ENCODE measurements at places on chromosomes 2 and 18.
A peak's percentile ranks its signal among the peaks of the same experiment; 100 is the strongest.

- DNase-seq, result peak; percentile 61
Measured at GRCh38 chr2:29273685-29274611, 158.7 kb downstream of the CLIP4 start.

- no peak for DNase-seq
Measured at GRCh38 chr2:45808294-45808800, 156.9 kb downstream of the PRKCE start.

GRCh38 chr18:79129120-79129519 is 59.9 kb downstream of the ATP9B start:
- DNase-seq, result no peak

DNA sequence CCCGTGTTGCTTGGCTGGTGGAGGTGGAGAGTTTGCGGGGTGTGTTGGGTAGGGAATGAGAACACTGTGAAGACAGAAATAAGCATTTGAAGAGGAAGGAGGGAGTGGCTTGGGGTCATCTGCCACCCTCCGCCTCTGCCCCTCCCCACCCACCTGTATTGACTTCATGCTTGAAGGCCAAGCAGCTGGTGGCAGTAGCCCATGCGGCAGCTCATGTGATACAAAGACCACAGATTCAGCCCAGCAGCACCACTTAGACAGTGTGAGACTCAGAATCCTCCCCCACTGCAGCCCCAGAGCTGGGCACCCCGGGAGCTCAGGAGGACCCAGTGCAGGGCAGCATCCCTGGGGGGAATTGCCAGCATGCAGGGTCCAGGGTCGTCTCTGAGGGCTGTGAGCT is 15.4 kb downstream of the NPPC start:
- no peak for DNase-seq

DNA sequence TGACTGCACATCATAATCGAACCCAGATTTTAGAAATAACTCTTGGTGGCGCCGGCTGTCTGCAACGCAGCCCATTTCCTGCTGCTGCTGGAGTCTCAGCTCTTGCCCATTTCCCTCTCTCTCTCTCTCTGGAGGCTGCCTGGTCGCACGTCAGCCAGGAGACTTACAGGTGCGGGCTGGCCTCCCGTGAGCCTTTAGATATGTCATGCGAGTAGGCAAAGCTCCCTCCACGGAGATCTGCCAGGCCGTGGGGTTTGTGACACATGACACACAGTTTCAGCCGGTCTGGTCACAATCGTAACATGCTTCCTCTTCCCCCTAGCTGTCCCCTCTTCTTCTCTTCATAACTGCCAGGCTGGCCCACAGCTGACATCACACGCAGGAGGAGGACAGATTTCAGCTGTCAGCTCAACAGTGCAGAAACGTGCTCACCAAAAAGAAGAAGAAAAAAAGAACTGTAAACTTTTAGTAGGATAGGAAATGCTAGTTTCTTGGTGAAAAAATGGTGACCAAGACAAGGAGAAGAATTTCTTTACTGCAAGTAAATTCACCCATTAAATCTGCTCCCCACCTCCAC is 489.3 kb downstream of the ZNF516 start:
- DNase-seq, result no peak

- DNase-seq, result peak; percentile 17
Measured at GRCh38 chr2:27408601-27409320, 630 bp downstream of the PPM1G start.

GRCh38 chr2:241125626-241126025 is 23.5 kb upstream of the MTERF4 start:
- DNase-seq, result no peak

- DNase-seq, result no peak
Measured at GRCh38 chr2:51994123-51994763, 962.3 kb upstream of the NRXN1 start.

GRCh38 chr2:152016181-152017120 is 82.4 kb downstream of the CACNB4 start:
- DNase-seq, result no peak

- peak; percentile 24 for DNase-seq
Measured at GRCh38 chr2:16140771-16141640, 200.7 kb downstream of the MYCN start.

DNA sequence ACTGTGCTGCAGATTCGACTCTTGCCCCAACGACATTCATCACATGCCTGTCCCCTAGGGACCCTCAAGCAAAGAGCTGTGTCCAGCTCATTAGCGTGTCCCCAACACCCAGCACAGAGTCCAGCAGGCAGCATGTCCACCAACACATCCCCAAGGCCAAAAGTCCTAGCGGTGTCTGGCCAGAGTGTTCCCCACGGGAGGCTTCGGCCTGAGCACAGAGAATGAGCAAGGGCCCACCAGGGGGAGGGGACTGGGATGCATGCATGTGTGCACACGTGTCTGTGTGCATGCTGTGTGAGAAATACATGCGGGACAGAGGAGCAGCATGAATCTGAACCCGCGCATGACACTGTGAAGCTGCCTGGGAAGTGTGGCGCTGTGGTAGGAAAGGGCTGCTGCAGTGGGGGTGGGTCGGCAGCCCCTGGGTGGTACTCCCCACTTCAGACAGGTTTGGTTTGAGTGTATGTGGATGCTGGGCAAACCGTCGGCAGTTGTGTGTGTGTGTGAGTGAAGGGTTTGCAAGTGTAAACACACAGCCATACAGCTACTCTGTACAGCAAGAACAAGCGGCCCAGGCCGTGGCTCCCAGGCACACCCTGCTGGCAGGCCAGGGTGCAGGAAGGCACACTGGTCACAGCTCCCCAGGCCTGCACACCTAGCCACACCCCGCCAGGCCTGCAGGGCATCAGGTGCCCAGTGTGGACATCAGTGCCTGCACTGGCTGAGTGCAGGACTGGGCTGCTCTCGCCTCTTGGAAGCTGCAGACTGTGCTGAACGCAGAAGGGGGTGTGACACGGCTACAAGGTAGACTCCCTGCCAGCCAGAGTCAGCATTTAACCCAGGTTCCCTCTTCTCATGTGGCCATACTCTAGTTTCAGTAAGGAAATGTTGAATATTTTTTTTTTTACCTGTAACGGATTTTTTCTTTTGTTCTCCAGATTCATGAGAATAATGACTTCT is 19.5 kb upstream of the HES6 start:
- DNase-seq, result no peak

DNA sequence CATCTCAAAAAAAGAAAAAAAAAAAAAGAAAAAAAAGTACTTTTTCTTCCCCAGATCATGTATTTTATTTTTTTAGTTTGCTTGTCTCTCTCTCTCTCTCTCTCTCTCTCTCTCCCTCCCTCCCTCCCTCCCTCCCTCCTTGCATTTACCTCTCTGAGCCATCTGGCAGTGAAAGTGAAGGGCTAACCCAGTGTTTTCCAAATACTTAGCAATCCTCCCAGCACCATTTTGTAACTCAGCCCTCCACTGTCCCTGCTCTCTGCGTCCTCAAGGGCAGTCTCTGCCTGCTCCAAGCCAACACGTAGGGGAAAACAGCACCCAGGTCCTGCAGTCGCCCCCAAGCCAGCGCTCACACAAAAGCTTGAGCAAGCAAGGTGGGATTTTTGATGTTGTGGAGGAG is 19.6 kb upstream of the TEX44 start:
- DNase-seq, result no peak

DNA sequence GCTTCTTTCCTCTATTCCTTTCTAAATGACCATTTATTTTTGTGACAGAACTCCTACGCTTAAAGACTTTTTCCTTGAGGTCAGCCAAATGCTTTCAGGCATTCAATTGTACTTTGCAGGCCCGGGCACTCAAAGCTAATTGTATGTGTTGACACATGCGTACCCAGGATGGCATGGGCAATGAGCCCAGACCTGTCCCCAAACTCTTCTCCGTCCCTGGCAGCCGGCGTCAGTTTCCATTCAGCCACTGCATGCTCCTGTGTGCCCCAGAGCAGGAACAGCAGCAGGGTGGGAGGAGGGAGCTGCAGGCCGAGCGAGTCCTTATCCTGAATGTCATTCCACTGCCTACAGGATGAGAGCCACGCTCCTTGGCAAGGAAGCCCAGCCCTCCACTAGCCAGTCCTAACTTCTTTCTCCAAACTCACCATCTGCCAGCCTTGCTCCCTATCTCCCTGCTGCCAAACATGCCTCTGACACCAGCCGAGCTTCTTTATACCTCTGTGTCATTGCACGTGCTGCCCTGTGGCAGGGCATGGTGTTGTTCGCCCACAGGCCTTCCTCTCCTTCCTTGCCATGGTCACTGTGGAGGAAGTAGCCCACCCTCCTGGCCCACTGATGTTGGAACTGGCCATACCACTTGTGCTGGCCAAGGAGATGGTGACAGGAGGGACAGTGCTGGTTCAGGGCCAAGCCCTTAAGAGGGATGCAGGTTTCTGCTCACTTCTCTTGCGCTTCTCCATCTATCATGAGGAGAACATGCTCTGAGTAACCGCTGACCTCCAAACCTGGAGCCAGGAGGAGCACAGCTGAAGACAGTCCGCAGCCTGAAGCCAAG is 116.9 kb upstream of the FHL2 start:
- DNase-seq, result no peak

- DNase-seq, result no peak
Measured at GRCh38 chr18:51980101-51980500, 359.9 kb upstream of the DCC start.

DNA sequence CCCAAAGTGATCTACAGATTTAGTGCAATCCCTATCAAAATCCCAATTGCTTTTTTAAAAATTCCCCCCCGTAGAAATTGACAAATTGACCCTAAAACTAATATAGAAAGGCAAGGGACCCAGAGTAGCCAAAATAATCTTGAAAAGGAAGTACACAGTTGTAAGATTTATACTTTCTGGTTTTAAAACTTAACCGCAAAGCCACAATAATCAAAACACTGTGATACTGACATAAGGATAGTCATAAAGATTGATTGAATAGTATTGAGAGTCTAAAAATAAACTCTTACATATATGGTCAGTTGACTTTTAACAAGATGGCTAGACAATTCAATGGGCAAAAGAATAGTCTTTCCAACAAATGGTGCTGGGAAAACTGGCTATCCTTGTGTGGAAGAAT is 58.7 kb upstream of the GAREM2 start:
- peak; percentile 3 for DNase-seq

DNA sequence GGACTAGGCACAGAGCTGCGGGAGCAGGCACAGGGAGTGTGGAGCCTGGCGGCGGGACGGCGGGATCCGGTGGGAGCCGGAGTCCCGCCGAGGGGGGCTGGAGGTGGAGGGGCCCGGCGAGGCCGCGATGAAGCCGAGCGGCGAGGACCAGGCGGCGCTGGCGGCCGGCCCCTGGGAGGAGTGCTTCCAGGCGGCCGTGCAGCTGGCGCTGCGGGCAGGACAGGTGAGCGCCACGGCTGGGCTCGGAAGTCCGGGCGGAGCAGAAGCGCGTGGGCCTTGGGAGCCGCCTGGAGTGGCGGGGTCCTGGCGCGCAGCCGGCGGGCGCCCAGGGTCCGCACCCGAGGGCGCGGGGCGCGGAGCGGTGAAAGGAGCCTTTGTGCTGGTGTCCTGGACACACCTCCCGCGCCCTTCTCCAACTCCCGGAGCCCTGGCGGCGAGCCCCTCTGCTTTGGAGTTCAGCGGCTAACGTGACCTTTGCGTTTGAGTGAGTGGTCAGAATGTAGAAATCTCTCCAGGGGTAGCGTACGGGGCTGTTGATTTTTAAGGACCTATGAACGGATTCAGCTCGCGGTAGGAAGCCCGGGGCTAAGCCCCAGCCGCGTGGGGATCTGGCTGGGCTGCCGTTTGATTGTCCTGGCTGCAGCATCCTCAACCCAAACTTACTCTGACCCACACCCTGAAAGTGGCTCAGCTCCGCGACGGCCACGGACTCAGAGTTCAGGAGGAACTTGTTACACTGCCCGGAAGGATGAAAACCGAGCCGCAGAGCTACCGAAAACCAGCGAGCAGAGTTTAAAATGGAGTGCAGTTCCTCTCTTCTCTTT is 448 bp downstream of the IMPA2 start:
- DNase-seq, result no peak

GRCh38 chr2:128792476-128793054 is 473.9 kb upstream of the HS6ST1 start:
- DNase-seq, result no peak

GRCh38 chr2:121501031-121501430 is 29.6 kb upstream of the RNU4ATAC start:
- DNase-seq, result no peak

DNA sequence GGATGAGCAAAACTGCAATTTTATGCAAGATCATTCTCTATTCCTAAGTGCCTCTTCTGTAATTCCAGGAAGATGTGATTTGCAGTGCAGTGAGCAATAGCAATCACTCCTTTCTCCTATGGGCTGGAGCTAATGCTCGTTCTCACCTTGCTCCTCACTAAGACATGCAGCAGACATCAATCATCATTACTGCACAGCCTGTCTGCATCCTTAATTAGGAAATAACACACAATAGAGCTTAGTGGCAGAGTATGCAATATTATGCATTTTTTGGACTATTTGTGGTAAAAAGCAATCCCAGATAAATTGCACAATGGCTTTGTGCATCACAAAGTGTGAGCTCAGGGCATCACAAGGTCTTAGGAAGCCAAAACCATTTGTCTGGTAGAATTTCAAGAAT is 32.6 kb upstream of the RAPH1 start:
- no peak for DNase-seq

- no peak for DNase-seq
Measured at GRCh38 chr2:113229795-113230194, 48.9 kb downstream of the PAX8 start.

- no peak for DNase-seq
Measured at GRCh38 chr2:101823859-101824258, 126.4 kb downstream of the MAP4K4 start.

DNA sequence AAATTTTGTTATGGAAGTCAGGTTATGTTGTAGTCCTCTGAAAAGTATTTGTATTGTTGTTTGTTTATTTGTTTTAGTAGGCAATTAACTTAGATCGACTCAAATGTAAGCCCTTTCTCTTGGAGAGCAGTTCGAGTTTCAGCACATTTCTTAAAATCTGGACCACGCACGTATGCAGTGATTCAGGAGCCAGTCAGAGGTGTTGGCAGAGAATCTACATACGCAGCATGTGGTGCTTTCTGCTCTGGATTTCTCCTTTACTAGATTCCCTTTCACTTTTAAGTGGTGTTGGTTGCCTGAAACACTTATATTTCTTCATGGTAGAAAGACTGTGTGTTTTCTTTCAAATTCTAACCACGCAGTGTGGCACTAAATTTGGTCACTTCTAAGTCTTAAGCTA is 773.9 kb upstream of the LRATD1 start:
- DNase-seq, result no peak

DNA sequence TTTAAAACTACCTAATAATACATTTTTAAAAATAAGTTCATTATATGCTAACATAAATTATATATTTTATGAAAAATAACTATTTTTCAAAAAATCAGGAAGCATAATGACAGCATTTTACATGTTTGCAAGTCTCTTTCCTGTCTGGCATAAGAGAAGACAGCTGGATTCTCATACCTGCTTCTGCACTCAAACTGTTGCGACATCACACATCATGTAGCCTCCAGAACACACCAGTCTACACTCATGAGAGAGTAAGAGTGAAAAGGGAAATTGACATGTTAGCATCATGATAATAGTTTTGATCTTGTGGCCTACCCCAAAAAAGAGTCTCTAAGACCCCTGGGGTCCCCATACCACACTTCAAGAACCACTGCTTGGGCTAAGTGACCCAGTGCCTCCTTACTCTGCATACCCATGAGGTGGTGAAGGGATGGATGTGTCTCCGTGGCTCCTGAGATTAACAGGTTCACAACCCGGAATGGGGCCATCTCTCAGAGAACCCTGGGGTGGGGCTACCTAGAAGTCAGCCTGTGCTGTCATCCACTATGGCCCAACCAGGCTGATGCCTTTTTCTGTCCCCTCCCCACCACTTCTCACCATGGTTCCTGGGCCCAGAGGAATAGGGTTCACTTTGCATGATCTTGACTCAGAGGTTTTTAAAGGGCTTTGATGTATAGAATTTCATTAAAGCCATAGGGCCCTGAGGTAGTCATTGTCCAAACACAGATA is 102.6 kb upstream of the DAPL1 start:
- DNase-seq, result no peak
